ENCODE measurements at places on chromosomes 2 and 18.

DNA sequence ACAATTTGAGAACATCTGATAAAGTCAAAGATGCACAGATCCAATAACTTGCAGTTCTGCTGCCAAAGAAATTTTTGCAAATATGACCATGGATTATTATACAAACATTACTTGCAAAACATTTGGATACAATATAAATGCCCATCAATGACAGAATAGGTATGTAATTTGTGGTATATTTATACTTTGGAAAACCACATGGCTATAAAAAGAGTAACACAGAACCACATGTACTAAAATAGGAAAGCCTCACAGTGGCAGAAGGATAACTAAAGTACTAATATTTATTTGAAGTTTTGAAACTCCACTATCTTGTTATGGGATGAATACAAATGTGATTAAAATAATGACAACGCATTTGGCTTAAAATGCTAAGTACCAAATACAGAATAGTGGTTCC lies 51.8 kb upstream of the DNAJC10 start:
- no peak for DNase-seq

GRCh38 chr18:50836521-50836957 lies 16.7 kb upstream of the MRO start:
- peak; percentile 74 for DNase-seq

DNA sequence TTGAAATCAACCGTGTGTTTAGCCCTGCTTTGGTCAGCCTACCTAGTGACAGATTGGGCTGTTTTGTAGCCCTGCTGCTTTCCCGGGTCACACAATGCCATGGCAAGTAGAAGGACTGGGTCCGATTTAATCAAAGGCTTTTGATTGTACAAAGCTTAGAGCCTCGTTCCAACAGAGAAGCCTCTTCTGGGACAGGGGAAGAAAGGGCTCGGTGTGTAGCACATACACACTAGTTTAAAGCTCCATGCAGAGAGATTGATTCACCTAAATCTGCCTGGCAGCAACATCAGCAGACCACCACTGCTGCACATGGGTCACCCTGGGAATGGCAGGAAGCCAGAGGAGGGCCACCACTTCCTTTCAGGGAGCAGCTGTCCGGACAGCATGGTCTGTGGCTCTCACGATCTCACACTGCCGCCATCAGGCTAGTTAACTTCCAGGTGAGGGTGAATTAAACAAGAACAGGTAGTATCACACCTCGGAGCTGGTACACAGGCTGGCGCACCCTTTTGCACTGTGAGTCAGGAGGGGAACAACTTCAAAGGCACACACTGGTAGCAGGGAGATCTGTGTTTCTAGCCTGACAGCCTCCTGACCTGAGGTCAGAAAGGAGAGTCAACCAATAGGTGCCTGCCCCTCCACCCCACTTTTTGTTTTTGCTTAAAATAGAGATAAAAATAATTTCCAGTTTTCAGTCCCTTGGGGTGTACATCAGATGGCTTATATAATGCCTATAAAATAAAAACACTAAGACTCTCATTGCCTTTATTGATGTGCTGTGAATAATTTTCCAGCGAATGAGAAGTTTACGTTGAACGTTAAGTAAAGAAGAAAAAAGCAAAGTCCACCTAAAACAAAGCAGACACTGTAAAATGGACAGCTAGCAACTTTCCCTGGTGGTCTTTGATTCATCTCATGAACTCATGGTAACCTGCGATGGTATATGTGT lies 108.5 kb downstream of the CDCA7 start:
- no peak for DNase-seq

DNA sequence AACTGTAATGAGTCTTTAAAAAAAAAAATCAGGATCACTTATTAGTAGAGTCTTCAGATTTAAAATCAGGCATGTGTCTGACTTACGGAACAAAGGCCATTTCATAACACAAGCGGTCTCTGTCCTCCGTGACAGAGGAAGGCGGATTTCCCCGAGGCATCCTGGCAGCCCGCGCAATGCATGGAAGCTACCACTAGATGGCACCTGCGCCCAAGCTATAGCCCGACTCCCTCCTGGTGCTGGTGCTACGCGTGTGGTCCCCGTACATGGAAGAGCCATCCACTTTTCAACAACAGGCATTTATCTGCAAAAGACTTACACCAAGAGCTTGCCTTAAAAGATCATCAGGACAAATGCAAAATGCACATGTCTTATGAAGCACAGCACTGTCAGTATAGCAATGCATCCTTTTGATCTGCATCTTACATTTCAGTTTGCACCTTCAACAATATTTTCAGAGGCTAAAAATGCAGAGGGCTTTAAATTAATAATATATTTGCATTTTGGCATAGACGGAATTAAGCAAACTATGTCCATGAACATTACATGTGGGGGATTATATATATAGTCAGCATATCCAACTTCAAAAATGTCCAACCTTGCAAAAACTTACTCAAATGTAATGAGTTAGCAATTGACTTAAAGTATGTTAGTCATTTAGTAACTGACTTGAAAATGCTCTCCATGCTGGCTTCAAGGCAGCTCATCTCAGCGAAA lies 96.0 kb downstream of the ZNF516 start:
- DNase-seq = no peak

DNA sequence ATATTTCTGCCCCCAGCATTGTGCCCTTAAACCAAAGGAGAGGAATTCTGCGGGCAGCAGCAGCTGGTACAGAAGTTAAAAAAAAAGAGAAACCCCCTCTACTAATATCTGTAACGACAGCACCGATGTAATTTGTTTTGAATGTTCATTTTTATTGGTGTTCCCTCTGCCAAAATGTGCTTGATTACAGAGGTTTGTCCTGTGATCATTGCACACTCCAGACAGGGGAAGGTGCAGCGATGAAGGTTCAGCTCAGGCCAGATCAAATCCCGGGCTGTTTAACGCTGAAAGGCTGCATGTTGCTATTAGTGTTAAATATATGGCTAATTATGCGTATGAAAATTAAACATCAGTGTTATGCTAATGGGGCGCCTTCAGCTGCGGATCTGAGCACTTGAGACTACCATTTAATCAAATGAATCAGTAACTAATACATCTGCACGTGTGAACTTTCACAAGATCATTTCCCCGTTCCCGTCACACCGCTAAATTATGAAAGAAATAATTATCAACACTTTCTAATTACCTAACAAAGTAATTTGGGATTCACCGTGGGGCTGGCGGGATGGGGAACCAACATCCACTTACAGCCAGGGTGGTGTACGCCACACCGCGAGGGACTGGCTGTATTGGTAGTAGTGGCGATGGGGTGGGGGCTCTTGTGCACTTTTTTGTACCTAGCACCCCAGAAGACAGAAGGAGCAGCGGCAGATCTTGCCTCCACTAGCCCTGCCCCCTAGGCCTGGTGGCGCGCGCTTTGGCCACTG lies 1.5 kb upstream of the DLX1 start:
- DNase-seq = no peak

DNA sequence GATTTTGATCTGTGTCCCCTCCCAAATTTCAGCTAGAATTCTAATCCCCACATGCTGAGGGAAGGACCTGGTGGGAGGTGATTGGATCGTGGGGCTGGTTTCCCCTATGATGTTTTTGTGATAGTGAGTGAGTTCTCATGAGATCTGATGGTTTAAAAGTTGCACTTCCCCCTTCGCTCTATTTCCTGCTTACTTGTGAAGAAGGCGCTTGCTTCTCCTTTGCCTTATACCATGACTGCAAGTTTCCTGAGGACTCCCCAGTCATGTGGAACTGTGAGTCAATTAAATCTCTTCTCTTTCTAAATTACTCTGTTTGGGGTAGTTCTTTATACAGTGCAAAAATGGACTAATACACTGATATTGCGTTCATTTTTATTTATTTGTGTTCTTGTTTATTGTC lies 636.8 kb upstream of the LINC00305 start:
- DNase-seq = no peak

DNA sequence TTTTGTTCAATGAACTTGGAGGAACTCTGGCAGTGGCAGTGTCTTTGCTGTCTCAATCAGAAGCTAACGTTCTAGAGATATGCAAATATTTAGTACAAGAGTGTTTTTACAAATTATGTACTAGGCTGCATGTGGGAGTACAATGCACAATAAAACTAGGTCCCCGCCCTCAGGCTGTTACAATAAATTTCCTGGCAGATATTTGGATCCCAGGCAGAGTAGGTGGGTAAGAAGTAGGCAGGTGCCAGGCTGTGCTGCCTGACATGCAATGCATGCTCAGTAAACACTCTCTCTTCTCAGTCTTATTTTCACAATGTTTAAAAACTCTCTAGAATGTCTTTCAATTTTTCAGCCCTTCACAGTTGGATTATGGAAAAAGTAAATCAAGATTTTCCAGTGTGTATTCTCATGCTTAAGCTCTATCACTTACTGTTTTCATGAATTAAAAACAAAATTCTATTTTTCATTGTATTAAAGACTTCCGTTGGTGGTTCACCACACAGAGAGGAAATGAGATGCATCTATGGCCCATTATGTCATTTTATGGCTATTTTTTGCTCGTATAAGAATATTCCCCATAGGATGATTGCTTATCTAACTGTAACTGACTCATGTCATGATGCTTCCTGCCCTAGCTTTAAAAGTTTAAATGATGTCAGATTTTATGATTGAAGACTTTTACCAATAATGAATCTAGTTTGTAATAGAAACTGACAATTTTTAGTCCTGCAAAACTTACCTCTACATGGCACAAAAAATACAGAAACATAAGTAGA lies 346.1 kb downstream of the RND3 start:
- DNase-seq = no peak

GRCh38 chr2:83331810-83332209 lies 1127.3 kb downstream of the SUCLG1 start:
- DNase-seq = no peak

DNA sequence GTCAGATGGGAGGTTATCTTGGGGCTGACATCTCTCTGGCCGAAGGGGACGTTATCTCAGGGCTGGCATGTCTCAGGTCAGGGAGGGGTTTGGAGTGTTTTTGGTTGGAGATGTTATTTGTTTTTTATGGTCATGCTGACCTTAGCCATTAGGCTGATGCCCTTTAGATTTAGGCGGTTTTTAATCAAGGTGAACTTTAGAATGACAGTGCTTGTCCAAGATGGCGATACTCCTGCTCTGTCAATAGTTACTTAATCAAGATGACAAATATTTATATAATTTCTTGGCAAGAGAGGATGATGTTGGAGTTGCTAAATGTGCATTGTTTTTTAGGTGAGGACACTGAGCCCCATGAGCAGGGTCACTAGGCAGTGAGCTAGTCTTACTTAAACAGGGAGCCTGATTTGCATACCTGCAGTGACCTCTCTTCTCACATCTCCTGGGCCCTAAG lies 34.5 kb downstream of the MERTK start:
- no peak for DNase-seq

DNA sequence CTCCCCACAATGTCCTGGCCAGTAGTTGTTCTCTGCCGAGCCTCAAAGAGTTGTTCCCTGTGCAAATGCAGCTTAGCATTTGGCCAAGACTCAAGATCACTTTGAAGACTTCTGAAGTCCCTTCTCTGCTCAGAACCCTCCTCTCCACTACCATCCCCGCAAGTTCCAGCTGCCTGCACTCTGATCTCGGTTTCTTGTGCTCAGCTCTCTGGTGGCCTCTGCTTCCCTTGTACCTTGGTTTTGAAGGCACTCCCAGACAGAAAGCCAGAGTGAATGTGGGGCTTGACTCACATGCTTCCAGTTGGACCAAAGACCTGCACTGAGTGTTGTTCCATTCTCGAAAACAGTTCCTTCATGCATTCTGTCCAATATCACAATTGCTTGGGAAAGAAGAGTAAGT lies 28.6 kb downstream of the CRACDL start:
- DNase-seq = no peak

DNA sequence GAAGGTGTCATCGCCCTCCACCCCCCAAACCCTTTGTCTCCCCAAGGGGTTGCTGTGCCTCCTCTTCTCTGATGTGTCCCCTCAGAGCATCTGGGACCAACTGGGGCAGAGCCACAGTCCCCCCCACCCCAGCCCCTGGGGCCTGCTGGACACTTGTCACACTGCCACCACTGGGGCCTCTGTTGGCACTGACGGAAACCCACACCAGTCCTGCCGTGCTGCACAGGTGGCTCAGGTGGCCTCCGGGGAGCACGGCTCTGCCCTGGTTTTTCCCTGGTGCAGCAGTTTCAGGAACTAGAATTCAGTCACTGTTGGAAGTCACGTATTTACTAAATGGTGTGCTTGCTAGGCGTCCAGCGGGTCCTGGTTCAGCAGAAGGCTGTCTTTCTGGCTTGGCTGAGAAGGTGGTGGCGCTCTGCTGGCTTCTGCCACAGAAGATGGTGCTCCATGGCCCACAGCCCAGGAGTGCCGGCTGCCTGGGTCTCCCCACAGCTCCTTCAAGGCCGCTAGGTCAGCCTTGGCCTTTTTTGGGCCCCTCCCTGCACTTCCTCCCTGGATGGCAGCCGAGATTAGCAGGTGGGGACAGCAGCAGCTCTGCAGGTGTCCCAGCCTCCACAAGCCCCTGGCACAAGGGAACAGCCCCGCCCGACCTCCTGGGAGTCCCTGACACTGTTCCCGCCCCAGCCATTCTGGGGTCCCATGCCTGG lies 18.6 kb upstream of the KLHL30 start:
- DNase-seq = no peak

DNA sequence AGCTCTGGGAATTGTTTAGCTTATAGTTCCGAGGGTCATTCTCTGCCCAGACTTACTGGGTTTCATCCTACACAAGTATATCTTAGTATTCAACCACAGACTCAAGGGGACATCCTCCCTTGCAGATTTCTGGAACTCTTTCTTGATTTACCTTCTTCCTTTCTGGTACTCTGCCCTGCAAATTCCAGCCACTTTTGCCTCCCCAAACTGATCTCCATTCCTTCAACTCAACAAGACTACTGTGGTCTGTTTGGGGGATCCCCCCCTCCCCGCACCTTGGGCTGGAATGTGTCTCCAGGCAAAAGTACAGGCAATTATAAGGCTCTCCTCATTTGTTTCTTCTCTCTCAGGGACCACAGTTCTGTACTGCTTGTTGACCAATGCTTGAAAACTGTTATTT lies 13.4 kb downstream of the PHOSPHO2 start:
- no peak for DNase-seq

- DNase-seq = no peak
Measured at GRCh38 chr18:2168022-2168421, 403.3 kb downstream of the METTL4 start.

DNA sequence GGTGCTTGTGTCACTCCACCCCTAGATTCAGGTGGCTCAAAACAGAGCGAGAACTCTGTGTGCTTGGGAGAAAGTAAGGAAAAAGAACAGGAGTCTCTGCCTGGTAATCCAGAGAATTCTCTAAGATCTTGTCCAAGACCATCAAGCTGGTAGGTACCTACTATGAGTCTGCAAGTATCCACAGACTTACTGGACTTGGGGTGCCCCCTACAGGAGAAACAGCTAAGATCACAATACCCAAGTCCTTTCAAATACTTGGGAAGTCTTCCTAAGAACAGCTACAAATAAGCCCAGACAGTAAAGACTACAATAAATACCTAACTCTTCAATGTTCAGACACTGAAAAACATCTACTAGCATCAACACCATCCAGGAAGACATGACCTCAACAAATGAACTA lies 1143.6 kb upstream of the ACVR2A start:
- DNase-seq = no peak

- no peak for DNase-seq
Measured at GRCh38 chr2:177638507-177638906, 245.9 kb downstream of the AGPS start.

- no peak for DNase-seq
Measured at GRCh38 chr2:139990646-139991335, 1210.6 kb upstream of the NXPH2 start.

- no peak for DNase-seq
Measured at GRCh38 chr2:174682007-174682577, 82.2 kb downstream of the CHRNA1 start.

GRCh38 chr2:198134293-198134955 lies 330.0 kb downstream of the PLCL1 start:
- DNase-seq = no peak
